ENCODE measurements at places on chromosomes 13 and 19.

GRCh38 chr19:9406798-9407352 is 28.5 kb downstream of the ZNF266 start:
- peak; percentile 35 for DNase-seq

DNA sequence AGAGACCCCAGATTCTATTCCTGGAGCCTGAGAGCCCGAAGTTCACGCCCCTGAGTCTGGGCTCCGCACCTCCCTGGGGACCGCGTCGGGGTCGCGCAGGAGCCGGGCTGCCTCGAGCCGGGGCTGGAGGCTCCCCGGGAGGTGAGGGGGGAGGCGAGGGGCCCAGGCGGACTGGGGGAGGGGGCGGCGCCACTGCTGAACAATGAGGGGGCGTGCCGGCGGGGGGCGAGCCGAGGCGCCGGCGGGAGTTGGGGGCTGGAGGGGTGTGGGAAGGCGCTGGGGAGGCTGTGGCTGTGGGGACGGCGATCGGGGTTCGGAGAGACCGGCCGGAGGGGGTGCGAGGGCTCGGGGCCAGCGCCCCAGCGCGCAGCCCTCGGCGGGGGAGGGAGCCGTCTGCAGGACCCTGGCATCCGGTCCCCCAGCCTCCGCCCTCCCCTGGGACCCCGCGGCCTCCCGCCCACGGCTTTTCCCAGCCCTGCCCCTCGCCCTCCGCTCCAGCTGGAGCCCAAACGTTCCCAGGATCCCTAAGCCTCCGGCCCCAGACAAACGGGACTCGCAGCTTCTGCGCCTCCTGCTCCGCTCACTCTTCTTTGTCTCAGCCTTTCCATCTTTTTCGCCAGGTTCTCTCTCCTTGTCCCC is 922 bp downstream of the PLEKHG2 start:
- peak; percentile 31 for DNase-seq

- no peak for DNase-seq
Measured at GRCh38 chr19:17817668-17818363, 3.5 kb downstream of the INSL3 start.

DNA sequence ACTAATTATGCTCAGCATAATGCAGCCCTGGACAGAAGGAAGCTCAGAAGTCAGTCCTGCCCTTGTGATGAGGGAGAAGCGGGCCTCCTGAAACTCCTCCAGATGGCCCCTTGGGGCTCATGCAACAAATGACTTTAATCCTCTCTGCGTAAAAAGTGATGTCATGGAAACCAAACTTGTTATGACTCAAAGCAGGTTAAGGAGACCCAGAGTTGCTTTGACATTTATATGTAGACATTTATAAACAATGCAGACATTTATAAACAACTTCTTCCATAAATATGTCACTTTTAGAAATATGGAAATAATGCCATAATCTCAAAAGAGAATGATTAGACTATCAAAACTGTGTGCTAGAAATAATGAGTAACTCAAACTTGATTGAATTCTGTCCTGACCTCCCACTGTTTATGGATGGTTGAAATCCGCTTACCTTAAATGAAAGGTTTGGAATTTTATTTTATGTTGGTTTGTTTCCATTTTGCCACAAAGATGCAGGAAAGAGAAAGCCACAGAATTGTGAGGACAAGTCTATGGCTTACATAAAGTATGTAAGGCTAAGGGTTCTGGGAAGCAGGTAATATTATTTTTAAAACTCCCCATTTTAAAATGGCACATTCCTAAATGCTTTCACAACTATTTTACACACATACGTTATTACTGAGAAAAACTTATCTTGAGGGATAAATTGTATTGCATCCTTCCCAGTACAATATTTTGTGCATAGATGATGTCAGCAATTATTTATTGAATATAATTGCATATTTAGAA is 73.7 kb downstream of the CYSLTR2 start:
- no peak for DNase-seq

GRCh38 chr13:85618521-85618920 is 180.7 kb downstream of the SLITRK6 start:
- no peak for DNase-seq

- no peak for DNase-seq
Measured at GRCh38 chr19:49741210-49741844, 21.8 kb downstream of the TSKS start.

- DNase-seq = no peak
Measured at GRCh38 chr13:92913840-92914239, 312.8 kb upstream of the GPC6 start.

DNA sequence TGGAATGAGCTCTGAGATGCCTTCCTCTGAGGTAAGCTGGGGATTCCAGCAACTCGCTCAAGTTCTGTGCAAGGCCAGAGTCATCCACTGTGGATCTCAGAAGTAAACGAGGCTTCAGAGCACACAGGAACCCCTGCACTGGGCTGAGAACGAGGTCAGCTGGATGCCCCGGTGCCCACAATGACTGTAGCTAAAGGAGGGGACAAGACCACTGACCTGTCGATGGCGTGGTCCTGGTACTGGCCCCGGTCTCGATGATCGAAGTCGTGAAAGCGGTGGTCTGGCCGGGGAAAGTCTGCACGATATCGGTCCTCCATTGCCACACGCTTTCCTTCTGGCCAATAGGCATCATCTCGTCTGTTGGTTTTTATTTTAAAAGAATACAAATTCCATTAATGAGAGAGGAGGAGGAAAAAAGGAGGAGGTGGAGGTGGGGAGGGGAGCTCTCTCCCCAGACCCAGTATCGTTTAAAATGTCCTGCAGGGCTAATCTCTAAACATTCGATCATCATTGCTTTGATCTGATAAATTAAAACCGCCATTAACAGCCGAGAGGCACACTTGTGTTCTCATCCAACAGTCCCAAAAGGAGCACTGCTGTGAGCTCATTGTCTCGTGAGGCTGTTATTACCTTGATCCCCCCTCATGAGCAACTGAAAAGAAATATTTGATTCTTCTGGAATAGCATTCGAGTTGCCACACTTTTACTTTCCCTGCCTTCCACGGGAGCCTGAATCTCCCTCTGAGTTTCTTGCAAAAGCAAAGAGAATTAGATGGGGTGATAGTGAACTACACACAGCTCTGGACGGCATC is 25.0 kb upstream of the TINCR start:
- DNase-seq = no peak

GRCh38 chr13:100983111-100983510 is 308.5 kb upstream of the TMTC4 start:
- no peak for DNase-seq

GRCh38 chr19:589693-590395 is at the start of gene HCN2:
Gene HCN2, plus strand, starts transcription at chr19:589881. Its CDS starts 65 bp downstream, at chr19:589946.
- DNase-seq = no peak

- peak; percentile 59 for DNase-seq
Measured at GRCh38 chr19:16328824-16329482, 4.3 kb downstream of the KLF2 start.

DNA sequence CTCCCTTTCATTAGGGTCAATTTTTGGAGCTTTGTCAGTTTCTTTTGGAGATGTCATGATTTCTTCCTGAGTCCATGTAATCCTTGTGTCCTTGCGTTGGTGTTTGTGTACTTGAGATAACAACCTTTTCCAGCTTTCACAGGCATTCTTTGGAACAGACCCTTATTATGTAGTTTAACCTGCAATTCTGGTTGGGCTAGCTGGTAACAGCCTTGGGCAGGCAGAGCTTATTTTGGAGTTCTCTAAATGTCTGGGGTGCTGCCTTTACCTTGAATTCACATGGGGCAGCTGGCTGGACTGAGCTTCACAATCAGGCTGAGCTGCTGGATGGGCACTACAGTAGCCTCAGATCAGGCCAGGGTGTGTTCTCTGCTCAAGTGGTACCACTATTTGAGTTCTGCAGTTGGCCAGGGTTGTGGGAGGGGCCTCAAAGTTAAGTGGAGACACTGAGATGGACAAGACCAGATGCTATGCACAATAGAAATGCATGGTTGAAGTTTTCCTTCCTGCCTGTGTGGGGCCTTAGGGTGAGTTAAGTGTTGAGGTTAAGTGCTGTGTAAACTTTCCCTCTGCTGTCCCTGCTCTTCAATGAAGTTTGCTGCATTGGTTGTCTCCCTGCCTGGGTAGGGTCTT is 277.3 kb downstream of the ATP8A2 start:
- no peak for DNase-seq

- DNase-seq = no peak
Measured at GRCh38 chr19:35195830-35196229, 32.7 kb downstream of the FAM187B start.

GRCh38 chr19:27858981-27859581 is 1353.9 kb downstream of the UQCRFS1 start:
- no peak for DNase-seq

- DNase-seq = no peak
Measured at GRCh38 chr19:31347354-31347753, 1.9 kb downstream of the TSHZ3 start.

GRCh38 chr13:36030670-36031331 is 100.4 kb downstream of the DCLK1 start:
- peak; percentile 38 for DNase-seq

GRCh38 chr19:11560404-11561051 is 1.5 kb upstream of the ELOF1 start:
- peak; percentile 76 for DNase-seq

DNA sequence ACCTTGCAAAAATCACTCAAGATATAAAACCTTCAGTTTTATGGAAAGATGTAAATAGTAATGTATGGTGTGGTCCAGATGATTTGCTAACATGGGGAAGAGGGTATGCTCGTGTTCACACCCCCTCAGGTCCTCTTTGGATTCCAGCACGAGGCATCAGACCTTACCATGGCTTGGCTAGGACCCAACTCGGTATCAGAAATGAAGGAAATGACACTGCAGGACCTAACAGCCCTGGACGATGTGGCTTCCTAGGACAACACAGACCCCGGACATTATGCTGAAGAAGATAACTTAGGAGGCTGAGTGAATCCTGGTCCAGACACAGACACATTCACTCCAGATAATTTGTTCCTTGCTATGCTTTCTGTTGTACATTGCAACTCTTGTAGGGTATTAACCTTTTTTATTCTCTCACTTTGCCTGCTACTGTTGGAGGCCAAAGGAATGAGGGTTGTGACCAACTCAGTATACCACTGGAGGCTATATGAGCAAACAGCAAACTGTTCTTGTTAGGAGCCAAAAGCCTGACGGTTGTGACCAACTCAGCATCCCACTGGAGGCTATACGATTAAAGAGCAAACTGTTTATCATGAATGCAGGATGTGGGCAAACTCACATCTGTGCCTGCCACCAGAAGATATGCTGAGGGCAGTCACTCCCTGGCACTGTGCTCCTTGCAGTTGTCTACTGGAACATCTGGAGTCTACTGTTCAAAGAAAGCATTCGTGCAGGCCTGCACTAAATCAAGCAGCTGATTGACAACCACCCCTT is 121.7 kb downstream of the ZNF429 start:
- DNase-seq = no peak

GRCh38 chr13:30355384-30355699 is 48.0 kb upstream of the KATNAL1 start:
- DNase-seq = no peak

GRCh38 chr13:71621174-71622124 is 245.6 kb downstream of the DACH1 start:
- no peak for DNase-seq

Measured in A172 (cell line).